ENCODE measurements at places on chromosomes 12 and 14. TPM values are rescaled to one million over a fixed set of nuclear protein-coding genes. Genes with fewer than 3 reads are reported as not detected.

RHEBL1 gene
- 0.54 TPM for total RNA-seq

TPH2 gene
- not detected for total RNA-seq

HCAR3 gene
- not detected for total RNA-seq

CEP170B gene
- 14.7 TPM for total RNA-seq

KLRD1 gene
- total RNA-seq = 1.2 TPM

NID2 gene
- 120 TPM for total RNA-seq

ZNF641 gene
- 14.3 TPM for total RNA-seq

PITPNM2 gene
- total RNA-seq = 7.6 TPM

PDZRN4 gene
- total RNA-seq = 0.13 TPM

DTX1 gene
- total RNA-seq = not detected

CLEC4D gene
- total RNA-seq = not detected

P3H3 gene
- 65.5 TPM for total RNA-seq

GYS2 gene
- total RNA-seq = not detected

MMP19 gene
- total RNA-seq = 5.3 TPM

SDR9C7 gene
- not detected for total RNA-seq

CSRP2 gene
- total RNA-seq = 4.0 TPM

DHRS2 gene
- 0.22 TPM for total RNA-seq
